Midbrain (tissue), 1 donor: ENCODE measurements at places on chromosomes 12 and 14.

GRCh38 chr12:67411562-67411961 is 142.4 kb downstream of the CAND1 start:
- DNase-seq = no peak

GRCh38 chr12:58117201-58117600 is 175.8 kb downstream of the ATP23 start:
- no peak for DNase-seq

GRCh38 chr12:46265102-46265501 is 3.7 kb downstream of the SLC38A1 start:
- no peak for DNase-seq

DNA sequence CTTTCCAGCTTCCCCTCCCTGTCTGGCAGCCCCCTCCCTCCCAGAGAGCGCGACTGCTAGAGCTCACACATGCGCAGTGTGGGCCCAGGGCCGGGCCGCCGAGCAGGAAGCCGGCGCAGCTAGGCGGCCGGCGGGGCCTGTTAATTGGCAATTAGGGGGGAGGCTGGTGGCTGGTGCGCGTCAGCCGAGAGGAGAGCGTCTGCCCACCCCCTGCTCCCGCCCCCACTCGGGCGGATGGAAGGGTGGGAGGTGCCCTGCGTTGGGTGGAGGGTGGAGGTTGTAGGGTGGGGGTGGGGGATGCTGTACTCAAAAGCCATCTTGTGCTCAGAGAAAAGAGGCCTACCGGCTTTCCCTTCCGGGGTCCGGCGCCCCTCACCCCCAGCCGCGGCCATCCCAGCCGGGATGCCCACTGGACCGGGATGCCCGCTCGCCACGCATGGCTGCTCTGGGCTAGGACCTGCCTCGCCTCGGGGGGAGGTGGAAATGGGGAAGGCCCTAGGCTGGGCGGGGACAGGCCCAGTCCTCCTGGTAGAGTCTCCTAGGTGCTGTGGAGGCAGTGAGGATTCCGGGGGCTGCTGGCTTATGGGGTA is 9.2 kb downstream of the HOXC8 start:
- DNase-seq = peak; percentile 55

- DNase-seq = no peak
Measured at GRCh38 chr12:114504311-114504710, 98.4 kb upstream of the TBX5 start.

- DNase-seq = peak; percentile 64
Measured at GRCh38 chr14:67241411-67242167, at the start of gene PALS1. Gene PALS1, plus strand, starts transcription at chr14:67241435. Its CDS starts 37,736 bp downstream, at chr14:67279171.

DNA sequence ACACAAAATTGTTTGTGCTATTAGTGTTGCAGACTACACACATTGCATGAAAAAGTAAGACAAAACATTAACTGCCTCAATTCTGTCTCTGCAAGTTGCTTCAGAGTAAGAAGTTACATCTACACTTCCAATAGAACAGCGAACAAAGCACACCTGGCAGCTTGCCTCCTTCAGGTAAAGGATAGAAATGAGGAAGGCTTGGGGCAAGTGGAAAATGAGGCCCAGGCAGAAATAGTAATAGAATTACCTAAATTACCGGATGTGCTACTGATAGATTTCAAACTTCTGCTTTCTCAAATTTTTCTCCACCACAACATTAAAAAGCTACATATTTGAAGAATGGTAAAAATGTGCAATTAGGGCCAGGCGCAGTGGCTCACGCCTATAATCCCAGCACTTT is 37.7 kb downstream of the CCDC175 start:
- DNase-seq = no peak

DNA sequence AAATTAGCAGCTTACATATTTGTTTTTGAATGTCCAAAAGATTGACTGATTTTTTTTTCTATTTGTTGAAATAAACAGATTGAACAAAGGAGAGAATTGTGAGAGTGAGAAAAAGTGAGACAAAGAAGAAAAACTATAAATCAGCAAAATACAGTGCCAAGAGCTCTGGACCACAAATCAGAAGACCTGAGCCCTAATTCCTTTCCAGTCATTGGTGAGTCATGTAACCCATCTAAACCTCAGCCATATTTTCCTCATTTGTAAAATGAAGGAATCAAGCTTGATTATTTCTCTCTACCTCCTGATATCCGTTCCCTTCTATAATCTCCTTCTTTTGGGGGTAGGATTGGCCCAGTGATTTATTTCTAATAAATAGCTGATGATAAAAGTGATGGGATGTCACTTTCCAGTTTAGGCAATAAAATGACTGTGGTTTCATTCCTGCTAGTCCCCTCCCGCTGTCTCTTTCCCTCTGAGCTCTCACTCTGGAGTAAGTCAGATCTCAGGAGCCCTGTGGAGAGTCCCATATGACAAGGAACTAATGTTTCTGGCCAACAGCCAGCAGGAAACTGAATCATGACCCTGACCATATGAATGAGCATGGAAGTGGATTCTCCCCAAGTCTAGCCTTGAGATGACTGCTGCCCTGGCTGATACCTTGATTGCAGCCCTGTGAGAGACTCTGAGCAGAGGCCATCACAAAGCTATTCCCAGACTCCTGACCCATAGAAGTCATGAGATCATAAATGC is 218.9 kb downstream of the ACSS3 start:
- DNase-seq = no peak

DNA sequence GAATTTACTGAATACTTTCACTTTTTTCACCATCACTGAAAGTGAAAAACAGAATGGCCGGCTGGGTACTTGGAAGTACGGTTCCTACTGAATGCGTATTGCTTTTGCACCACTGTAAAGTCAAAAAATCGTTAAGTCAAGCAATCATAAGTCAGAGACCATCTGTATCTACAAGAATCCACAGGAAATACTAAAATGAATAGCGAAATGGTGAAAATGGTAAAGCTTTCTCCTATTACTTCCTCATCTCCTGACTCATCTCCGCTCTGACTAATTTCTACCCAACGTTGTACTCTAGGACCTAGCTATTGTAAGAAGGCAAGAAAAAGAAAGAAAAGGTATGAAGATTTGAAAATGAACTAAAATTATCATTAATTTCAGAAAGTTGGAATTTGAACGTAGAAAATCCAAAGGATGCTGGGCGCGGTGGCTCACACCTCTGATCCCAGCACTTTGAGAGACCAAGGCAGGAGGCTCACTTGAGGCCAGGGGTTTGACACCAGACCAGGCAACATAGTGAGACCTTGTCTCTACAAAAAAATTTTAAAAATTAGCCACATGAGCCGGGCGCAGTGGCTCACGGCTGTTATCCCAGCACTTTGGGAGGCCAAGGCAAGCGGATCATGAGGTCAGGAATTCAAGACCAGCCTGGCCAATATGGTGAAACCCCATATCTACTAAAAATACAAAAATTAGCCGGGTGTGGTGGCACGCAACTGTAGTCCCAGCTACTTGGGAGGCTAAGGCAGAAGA is 5.3 kb upstream of the CDCA4 start:
- DNase-seq = no peak

- no peak for DNase-seq
Measured at GRCh38 chr14:100874051-100874410, 29.5 kb downstream of the RTL1 start.

GRCh38 chr12:30753233-30753632 is 1.5 kb downstream of the CAPRIN2 start:
- DNase-seq = no peak

DNA sequence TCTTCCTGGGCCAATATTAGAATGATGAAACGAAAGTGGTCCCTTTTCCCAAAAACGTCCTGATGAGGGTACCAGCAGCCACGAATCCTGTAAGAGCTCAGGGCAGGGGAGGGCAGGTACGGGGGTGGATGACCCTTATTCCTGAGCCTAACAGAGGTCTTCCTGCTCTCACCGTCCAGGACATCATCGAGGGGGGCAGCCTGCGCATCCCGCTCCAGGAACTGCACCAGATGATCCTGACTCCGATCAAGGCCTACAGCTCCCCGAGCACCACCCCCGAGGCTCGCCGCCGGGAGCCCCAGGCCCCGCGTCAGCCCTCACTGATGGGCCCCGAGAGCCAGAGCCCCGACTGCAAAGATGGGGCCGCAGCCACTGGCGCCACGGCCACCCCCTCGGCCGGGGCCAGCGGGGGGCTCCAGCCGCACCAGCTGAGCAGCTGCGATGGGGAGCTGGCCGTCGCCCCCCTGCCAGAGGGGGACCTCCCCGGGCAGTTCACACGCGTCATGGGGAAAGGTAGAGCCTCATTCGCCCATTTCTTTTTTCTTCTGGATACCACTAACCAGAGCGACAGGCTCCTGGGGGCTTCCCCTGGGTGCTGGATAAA is 142.5 kb downstream of the GCH1 start:
- no peak for DNase-seq

DNA sequence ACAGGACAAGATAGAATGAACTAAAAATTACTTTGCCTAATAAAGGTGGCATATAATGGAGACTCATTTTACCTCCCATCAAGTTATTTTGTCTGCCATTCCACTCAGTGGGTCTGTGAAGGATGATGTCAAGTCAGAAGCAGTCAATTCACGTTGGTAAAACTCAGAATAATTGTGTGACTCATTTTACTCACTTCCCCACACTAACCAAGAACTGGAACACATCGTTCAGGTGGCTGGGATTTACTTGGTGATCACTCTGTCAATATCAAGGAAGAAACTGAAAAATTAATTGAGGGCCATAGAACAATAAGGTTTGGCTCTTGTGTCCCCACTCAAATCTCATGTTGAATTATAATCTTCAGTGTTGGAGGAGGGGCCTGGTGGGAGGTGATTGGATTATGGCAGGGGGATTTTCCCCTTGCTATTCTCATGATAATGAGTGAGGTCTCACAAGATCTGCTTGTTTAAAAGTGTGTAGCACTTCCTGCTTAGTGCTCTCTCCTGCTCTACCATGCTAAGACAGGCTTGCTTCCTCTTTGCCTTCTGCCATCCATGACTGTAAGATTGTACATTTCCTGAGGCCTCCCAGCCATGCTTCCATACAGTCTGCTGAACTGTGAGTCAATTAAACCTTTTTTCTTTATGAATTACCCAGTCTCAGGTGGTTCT is 35.7 kb upstream of the GTF2A1 start:
- no peak for DNase-seq

GRCh38 chr12:49824895-49825294 is 3.3 kb downstream of the NCKAP5L start:
- peak; percentile 43 for DNase-seq

DNA sequence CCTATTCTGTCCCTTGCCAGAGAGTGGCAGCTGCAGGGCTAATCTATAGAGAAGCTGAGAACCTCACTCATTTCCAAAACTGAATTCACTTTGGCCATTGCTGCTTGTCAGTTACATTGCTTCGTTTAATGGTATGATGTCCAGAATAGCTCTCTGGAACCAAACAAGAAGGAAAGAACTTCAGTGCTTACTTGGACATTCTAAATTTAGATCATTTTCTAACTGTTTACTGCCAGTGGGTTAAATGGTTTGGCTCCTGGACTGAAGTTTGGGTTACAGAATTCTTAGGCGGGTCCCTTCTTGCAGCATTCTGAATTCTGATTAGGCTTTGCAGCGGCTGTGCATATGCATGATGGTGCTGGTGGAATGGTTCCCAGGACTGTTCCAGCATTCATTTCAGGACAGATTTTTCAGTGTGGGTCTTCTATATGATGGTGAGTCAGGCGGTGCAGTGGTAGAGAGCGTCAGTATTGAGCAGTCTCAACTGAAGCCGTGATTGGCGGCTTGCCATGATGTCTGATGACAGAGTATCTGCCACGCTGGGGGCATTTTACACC is 148.7 kb downstream of the DYRK2 start:
- DNase-seq = no peak

DNA sequence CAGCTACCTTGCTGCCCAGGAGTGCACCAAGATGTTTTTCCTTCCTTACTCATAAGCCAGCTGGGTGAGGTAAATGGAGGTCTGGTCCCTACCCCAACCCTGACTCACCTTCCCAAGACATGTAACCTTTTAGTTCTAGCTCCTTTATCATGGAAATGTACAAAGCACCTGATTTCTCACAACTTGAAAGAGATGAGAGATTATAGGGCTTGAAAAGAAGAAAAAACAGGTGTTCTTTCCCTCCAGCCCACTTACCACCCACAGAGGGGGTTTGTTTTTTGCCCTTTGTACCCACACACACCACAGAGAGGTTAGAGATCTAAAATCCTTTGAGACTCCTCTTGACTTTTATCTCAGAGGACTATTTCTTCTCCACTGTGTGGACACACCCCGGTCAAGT is 21.1 kb downstream of the PLXNC1 start:
- DNase-seq = no peak

DNA sequence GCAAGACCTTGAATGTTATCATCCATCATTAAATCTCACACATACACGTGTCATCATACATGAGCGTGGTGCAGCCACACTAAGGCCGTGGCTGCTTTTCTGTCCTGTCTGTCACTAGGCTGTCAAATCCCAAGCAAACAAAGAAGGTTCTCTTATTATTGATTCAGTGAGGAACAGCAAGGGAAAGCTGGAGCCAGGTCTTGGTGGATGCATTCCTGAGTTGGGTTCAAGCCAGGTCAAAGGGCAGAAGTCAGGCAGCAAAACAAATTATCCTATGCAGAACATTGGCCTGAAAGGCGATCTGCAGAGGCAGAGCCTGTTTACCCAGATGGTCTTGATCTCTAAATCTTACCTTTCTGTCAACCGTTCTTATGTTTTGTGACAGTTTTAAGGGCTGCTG is 252.3 kb downstream of the NEDD1 start:
- DNase-seq = no peak

DNA sequence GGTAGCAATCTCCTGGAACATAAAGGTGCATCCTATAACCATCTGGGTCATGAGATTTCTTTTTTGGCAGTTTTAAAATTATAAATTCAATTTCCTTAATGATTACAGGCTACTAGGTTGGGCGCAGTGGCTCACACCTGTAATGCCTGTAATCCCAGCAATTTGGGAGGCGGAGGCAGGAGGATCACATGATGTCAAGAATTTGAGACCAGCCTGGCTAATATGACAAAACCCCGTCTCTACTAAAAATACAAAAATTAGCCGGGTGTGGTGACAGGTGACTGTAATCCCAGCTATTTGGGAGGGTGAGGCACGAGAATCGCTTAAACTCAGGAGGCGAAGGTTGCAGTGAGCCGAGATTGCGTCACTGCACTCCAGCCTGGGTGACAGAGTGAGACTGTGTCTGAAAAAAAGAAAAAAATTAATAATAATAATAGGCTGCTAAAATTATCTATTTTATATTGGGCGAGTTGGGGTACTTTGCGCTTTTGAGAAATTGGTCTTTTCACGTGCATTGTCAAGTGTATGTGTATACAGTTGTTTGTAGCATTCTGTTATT is 17.2 kb upstream of the ARF6 start:
- no peak for DNase-seq
